ENCODE measurements at places on chromosomes 7 and 10. TPM values are rescaled to one million over a fixed set of nuclear protein-coding genes. Genes with fewer than 3 reads are reported as not detected.

- no peak for DNase-seq
Observed at GRCh38 chr7:93146472-93147141, 1.6 kb downstream of the SAMD9L start.

DNA sequence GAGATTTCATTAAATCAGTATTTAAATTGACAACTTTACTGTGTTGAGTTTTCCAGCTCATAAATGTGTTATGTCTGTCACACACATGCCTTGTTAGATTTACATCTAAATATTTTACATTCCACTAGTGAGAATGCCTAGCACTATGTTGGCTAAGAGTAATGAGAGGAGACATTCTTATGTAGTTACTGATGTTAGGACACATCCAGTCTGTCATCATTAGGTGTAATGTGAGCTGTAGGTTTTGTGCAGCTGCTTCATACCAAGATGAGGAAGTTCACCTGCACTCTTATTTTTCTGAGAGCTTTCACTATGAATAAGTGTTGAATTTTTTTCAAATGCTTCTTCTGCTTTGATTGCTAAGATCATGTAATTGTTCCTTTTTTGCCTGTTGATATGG, 218.0 kb upstream of the IGFBP3 start:
- no peak for DNase-seq

- no peak for DNase-seq
Observed at GRCh38 chr10:121823993-121824463, 103.8 kb downstream of the ATE1 start.

DNA sequence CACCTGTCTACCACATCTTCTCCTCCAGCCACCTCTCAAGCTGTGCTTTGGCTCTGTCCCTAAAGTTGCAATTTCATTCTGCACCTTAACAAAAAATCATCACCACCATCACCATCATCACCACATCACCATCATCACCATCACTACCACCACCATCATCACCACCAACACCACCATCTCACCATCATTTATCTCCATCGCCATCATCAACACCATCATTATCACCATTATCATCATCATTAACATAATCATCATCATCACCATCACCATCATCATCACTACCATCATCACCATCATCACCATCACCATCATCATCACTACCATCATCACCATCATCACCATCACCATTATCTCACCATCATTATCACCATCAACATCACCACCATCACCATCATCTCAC, 245.4 kb downstream of the GRID1 start:
- DNase-seq = no peak

- DNase-seq = no peak
Observed at GRCh38 chr7:75623390-75624133, 115.2 kb downstream of the HIP1 start.

DNA sequence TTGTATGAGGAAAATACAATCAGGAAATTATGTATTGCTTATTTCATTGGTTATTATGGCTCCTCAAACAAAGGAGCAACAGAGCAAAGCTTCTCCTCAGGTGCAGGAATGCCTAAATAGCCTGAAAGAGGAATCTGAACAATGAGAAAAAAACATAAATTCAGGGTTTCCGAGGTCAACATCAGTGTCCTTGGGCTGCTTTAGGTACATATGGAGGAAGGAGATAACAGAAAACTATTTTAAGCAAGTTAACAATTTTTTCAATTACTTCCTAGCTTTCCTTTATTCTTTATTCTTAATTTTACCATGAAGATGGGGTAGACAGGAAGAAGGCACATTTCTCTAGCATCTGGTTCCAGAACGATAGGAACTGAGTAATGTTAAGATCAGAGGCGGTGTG, 14.0 kb downstream of the SLC16A9 start:
- DNase-seq = no peak

DNA sequence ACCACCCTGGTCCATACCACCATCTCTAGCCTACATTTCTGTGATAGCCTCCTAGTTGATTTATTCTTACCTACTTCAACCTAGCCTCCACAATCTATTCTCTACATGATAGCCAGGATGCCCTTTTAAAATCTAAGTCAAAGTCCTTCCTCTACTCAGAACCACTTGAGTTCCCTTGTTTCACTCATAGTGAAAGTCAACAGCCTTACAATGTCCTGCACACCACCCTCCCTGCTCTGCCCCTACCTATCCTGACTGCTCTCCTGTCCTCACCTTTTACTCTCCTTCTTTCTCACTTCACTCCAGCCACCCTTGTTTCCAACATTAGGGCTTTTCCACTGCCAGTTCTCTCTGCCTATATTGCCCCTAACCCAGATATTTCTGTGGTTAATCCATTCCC, 146.7 kb downstream of the GRM3 start:
- no peak for DNase-seq

DNA sequence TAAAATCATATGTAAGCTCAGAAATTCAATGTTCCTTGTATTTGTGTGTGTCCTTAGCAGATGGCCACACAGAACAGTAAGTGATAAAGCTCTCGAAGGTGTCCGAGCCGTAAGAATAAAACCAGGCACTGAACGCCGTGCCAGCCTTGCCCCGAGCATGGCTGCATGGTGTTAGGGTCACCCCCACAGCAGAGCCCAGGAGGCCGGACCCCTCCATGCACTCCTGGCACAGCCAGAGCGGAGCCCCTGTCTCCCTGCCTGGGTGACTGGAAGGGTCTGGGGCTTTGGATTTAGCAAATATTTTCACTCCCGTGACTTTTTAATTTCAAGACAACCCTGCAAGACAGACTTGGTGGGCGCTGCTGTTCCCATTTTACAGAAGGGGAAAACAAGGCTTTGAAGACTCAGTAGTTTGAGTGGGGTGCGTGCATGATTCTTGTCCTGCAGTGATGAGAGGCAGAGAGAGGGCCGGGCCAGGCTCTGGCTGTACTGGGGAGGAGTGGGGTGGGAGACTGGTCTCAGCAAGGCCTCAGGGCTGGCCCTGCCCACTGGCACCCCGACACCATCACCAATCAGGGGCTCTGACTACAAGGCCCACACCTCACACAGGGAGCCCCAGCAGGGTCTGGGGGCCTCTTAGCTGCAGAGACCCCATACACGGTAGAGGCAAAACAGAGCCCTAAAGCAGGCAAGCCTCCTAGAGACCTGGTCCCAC, 39.4 kb downstream of the VIPR2 start:
- no peak for DNase-seq

Gene OR9A2
- not detected for polyA plus RNA-seq

Gene LRIT1
- not detected for polyA plus RNA-seq

Gene SEMA3E
- polyA plus RNA-seq = 0.91 TPM

Gene MYL7
- polyA plus RNA-seq = 2.9 TPM

Gene CDCA7L
- polyA plus RNA-seq = 31.8 TPM

Measured in keratinocyte (primary cell).